GM18507 (cell line): ENCODE measurements at places on chromosomes 4 and X.

DNA sequence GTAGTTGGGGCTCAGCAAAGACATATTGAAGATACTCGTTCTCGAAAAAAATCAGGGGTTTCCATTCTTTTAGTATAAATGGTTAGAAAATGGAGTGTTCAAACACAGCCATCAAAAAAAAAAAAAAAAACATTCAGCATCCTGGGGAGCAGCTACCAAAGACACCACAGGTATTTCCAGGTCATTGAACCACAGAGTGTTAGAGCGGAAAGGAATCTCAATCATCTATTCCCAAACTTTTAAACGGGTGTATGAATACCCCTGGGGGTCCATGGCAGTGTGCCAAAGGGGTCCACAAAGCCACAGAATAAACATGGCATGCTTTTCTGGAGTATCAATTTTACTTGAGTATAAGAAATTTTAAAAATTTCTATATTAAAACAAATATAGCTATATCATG is 6.9 kb upstream of the FGF16 start:
- DNase-seq = no peak

DNA sequence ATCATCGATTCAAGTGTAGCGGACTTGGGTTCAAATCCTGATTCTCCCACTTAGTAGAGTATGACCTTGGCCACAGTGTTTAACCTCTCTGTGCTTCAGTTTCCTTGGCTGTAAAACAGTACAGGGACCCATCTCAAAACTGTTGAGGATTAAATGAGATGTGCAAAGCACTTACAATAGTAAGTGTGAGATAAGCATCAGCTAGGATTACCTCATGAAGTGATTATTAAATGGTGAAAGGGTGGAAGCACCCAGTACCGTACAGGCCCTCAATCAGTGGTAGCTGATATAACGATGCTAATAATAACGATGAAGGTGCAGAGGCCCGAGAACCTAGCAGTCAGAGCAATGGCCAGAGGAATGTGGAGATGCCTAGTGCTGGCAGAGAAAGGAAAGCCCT is 45.1 kb downstream of the PRPS1 start:
- no peak for DNase-seq

DNA sequence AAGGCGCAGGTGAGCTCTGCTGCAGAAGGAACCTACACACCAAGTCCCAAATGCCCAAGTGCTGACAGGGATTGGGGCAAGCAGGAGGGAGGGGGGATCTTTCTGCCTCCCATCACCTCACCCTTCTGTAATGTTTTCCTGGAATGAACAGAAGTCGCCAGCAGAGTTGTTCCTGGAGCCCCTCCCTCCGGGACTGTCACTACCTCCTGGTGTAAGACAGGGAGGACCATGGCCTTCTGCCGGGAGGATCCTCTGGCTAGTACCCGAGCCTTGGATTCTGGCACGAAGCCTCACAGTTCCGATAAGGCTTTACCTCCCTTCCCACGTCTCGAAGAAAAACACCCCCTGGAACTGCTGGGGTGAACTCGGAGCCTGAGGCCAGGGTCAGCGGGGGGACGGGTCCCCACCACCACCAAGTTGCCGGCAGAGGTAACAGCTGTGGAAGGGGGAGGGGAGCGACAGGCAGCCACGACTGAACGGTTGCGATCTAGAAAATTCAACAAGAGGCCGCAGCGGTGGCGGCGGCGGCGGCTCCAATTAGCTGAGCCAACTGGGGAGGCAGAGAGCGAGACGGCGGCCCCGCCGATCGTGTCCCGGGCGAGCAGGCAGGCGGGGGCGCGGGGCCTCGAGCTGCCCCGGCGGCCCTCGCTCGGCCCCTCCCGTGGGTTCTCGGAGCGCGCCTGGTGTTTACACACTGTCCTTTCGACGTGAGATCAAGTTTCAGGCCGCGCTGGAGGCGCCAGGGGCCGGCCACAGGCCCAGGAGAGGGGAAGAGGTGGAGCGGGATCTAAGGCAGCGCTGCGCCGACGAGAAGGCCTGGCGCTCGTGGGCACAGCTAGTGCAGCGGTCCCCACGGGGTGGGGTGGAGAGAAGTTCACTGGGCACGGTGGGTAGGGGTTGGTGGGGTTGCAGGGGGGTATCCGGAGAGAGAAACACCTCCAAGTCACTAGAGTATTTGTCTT is 53.7 kb upstream of the BCOR start:
- DNase-seq = no peak

DNA sequence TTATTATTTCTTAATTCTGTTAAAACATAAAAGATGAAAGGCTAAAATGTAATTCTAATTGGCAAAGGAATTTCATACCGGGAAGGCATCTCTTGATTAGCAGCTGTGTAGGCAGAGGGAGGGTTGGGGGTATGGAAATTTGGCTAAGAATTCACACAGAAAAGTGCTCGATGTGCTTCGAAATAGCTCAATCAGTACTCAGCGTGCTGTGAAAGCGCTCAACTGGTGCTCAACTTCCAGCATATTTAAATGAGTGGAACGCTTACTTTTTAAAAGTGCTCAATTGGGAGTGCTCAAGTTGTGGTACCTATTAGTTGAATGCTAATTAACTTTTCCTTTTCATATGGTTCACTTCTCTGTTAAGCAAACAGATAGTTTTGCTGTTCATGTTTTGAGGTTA is 695.9 kb upstream of the ATOH1 start:
- no peak for DNase-seq

DNA sequence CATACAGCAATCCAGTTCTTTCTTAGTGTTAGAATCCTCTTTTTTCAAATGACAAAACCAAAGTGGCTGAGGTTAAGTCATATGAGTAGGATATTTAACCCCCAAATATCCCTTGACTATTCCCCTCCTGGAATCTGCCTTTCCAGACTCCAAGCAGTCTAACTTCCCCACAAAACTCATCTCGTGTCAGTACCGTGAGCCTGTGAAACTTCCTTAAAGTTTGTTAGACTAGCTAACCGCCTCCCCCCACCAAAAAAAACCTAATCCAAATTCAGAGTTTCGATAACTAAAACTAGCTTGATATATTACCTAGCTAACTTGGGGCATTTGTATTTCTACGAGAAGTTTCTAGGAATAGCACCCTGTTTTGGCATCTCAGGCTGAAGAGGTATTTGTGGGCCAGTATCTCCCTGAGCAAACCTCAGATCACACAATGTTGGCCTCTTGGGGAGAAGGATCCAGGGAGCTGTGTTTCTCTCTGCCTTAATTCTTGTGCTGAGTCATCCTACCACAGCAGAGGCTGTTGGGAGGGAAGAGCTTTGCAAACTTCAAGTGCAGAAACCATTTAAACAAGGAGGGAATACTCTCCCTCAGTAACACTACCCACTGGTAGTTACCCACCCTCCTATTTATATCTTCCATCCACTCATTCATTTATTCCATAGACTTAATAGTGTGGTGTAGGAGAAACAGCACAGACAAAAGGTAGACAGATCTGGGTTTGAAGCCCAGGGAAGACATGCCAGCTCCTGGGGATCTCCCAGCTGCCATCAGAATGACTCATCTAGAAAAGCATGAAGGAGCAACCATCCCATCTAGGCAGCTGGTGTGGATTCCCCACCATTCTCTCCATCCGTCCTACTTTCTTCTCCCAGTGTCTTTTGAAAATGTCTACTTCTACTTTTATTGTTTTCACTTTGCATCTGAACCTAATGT is 39.3 kb upstream of the TXK start:
- no peak for DNase-seq

GRCh38 chrX:71170660-71171059 is 26.0 kb downstream of the NLGN3 start:
- no peak for DNase-seq

- no peak for DNase-seq
These were observed 7.9 kb downstream of the RHOH start for GRCh38 chr4:40204507-40205258.

DNA sequence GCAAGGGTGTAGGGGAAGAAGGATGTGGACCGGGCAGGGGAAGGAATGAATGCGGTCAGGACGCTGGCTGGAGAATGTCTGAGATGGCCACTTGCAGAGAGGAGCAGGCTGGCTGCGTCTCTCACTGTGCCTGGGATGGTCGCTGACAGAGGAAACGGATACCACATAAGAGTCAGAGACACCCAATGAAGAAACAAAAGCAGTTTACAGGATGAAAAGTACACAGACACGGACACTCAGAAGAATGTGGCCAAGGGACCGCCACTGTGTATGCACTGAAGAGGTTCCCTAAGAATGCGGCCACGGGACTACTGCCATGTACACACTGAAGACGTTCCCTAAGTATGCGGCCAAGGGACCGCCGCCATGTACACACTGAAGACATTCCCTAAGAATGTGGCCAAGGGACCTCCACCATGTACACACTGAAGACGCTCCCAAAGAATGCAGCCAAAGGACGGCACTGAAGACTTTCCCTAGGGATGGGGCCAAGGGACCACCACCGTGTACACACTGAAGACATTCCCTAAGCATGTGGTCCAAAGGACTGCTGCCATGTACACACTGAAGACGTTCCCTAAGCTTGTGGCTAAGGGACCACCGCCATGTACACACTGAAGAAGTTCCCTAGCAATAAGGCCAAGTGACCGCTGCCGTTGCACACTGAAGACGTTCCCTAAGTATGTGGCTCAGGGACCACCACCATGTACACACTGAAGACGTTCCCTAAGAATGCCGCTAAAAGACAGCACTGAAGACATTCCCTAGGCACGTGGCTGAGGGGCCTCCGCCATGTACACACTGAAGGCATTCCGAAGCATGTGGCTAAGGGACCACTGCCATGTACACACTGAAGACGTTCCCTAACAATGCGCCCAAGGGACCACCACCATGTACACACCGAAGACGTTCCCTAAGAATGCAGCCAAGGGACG is 32.2 kb downstream of the DHRSX start:
- DNase-seq = no peak

- no peak for DNase-seq
These were observed 211.4 kb downstream of the FSTL5 start for GRCh38 chr4:161952382-161952781.

GRCh38 chr4:55439023-55439422 is 43.3 kb downstream of the TMEM165 start:
- no peak for DNase-seq

DNA sequence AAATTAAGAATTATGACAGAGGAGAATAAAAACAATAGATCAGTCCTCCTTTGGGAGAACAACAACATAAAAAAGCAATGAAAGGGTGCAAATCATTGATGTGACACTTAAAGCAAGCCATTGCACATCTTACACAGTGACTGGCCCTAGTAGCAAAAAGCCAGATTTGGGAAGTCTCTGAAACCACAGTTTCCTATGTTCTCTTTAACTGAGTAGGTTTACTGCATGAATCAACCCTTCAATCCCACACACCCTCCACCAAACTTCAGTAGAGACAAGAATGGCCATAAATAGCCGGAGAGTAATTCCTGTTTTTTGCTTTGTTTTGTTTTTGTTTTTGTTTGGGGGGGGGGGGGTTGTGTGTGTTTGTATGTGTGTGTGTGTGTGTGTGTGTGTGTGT is 180.8 kb downstream of the VEGFC start:
- no peak for DNase-seq

DNA sequence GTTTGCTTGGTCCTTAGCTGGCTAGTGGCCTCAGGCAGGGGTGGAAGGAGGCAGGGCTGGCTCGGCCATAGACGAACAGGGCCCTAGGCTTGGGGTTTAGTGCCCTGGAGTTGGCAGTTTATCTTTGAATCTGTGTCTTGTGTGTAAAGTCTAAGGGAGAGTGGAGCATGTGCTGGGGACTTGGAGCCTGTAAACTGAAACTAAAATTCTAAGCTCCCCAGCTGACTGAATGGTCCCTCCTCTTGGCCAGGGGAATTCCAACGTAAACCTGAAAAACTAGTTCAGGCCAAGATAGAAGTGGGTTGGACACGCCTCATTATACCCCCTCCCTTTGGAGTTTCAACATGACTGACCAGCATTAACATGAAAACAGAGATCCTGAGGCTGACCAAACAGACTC is 46.1 kb upstream of the GPR78 start:
- DNase-seq = no peak

DNA sequence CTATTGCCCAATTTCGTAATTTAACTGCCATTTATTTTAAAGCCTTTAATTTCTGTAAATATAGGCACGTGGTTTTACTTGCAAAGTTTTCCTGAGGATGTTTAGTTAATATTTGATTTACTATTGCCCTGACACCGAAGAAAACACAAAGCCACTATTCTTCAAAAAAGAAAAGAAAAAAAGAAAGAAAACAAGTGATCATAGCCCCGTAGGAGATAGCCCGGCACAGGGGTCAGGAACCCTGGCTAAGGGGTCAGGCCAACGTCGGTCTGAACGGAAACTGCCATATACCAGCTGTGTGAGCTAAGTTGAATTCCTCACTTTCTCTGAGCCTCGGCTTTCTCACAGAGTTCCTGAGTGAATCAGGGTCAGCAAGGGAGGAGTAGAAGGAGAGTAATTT is 17.7 kb upstream of the LAMP2 start:
- no peak for DNase-seq

DNA sequence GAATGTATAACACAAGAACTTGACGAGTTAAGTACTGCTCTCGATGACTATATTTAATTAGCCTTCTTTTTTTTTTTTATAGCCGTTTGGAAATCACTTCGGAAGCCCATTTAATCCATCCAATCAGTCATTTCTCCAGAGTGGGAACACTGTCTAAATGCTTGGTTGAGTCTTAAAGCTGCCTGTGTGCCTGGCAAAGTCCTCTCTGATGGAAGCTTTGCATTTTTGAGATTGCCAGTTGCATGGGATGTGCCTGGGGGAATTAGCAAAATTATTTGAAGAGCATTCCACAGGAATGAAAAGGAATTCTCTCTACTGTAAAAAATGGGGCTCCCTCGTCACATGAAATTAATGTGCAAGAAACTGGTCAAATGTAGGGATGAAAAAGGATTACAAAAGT is 398.8 kb upstream of the RPS6KA3 start:
- no peak for DNase-seq

DNA sequence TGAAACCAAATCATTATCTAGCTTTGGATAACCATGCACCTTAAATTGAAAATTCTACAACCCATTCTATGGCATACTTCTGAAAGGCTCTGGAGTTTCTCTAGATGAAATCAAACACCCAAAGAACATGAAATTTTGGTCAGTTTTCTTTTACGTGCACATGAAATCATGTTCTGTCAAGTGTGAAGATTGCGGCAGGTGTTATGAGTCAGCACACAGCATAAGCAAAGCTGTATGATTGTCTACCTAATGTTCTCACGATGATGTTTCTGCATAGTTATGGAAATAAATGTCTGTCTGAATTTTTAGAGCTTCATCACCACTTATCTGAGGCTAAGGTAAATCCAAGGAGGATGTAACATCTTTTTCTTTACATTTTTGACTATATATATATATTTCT is 495.3 kb downstream of the IL1RAPL1 start:
- DNase-seq = no peak
